Chondrocyte (in vitro differentiated cells): ENCODE measurements at places on chromosomes 12 and 14.

- DNase-seq: no peak
These were observed 59.7 kb downstream of the DAO start for GRCh38 chr12:108939594-108939993.

DNA sequence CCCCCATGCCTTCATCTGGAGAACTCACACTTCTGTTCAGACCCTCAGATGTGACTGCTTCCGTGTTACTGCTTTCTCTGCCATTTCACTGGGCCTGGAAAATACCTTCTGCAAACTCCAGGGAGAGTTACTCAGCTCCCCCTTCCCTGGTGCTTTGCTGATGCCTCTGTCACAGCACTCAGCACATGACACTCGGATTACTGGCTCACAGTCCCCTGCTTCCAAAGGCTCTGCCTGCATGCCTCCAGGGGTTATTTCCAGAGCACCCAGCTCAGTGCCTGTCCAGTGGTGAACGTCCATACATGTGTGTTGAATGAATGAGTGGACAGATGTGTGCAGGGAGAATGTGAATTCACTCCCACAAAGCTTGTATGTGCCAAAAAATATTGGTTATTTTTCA, 237.2 kb upstream of the FKBP4 start:
- DNase-seq: no peak

GRCh38 chr14:74974364-74975058, 19.1 kb upstream of the PGF start:
- DNase-seq: no peak

DNA sequence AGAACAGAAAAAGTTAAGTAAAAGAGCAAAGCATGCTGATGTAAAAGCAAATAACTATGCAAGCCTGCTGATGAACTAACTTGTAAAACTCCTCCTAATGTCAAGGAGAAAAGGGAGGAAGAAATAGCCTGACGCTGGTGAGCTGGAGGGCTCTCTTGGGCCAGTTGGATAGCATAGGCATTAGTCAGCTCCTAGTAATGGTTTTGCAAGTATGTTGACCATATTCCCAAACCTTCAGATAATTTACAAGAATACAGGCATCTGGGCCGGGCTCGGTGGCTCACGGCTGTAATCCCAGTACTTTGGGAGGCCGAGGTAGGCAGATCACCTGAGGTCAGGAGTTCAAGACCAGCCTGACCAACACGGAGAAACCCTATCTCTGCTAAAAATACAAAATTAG, 871.4 kb downstream of the C12orf50 start:
- DNase-seq: no peak

DNA sequence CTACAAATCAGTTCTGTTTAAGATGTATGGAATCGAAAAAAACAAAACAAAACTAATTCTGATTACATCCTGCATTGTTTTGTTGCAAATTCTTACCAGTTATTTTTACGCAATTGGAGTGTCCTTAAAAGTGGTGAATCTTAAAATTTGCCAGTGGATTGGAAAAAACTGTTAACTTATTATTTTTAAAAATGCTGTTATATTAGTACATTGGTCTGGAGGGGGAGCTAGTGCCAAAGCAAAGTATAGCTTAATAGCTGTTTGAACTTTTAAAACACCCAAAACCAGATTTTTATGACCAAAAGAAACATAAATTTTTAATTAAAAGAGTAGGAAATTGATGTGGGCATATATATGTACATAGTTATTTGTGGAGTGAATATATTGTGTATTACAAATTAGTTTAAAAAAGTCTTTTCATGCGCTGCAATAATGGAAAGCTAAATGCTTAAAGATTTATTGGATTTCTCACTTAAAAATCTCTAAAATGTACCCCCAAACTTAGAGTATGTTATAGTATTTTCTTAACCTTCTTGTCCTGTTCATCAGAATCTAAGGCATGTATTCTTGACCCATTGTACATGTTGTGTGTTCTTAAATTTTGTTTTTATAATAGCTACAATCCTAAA, 2.5 kb downstream of the FUT8 start:
- no peak for DNase-seq

- DNase-seq: no peak
These were observed 140.8 kb downstream of the DUSP6 start for GRCh38 chr12:89211456-89211855.

DNA sequence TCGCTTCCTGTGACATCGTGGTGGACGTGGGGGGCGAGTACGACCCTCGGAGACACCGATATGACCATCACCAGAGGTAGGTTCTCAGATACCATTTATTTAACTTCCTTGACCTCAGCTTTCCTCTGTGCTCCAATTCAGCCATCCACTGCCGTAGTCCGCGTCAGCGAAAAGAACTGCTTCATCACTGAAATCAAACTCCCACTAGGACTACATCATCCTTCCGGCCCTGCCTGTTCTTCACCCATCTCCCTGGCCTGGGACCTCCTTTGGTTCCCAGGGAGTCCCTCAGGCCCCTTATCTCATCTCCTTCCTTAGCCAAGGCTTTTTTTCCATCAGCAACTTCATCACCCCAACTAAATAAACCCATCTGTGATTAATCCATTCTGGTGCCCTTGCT, 692 bp downstream of the MYG1 start:
- DNase-seq: no peak

GRCh38 chr12:116323406-116324386, 46.2 kb upstream of the MED13L start:
- DNase-seq: no peak
